Stimulated activated CD4-positive, alpha-beta T cell treated with anti-CD3 and anti-CD28 coated beads, Interleukin-1b, Interleukin-23, amount 100 ng/mL, for 1 hour (primary cell): ENCODE measurements at places on chromosomes 1 and 21.

- DNase-seq = no peak
Observed at GRCh38 chr1:239237912-239238311, 148.5 kb upstream of the CHRM3 start.

DNA sequence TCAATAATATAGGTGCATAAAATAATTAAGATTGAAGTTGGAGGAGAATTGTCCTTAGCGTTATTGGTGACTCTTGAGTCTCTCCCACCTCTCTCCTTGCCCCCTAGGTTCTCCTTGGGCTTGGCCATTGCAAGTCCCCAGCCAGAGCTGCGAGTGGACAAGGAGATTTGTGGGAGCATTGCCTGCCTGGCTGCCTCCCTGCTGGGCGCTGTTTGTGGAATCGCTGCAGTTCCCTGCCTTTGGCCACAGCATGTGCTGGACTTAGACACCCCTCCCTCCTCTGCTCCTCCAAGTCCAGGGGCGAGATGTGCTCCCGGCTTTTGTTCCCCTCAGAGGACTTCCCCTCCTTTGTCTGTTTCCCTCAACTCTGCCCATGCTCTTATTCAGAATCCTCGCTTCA, 21.9 kb upstream of the HUNK start:
- DNase-seq = no peak

DNA sequence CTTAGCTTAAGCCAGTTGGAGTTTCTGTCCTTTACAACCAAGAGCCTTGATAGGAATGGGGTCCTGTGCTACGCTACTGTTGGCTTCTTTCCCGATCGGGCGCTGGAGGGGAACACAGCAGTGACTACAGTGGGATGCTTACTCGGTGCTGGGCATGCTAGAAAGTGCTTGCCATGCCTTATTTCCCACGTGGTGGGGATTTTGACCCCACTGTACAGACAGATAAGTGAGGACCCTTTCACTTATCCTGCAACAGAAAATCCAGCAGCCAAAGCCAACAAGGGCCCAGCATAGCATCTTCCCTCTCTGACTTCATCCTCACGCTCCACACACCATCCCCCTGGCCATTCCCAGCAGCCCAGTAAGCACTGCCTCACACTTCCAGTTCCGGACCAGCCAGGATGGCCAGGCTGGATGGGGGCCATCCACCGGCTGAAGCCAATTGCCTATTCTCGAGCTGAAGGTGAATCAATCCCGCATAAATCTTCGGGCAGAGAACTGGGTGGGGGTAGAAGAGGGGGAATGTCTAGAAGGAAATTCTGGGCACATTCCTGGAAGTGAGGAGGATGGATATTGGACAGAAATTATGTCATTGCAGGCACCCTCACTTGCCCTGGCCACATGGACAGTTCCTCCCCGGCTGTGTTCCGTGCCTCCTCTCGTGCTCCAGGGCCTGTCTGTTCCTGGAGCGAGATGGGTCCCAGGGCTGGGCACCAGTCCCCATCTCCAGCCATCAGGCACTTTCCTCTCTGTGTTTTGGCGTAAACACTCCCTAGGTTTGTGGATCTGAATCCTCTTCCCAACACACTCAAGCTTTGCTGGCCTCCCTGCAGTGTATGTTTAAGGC, 2.0 kb upstream of the ABCG1 start:
- no peak for DNase-seq

DNA sequence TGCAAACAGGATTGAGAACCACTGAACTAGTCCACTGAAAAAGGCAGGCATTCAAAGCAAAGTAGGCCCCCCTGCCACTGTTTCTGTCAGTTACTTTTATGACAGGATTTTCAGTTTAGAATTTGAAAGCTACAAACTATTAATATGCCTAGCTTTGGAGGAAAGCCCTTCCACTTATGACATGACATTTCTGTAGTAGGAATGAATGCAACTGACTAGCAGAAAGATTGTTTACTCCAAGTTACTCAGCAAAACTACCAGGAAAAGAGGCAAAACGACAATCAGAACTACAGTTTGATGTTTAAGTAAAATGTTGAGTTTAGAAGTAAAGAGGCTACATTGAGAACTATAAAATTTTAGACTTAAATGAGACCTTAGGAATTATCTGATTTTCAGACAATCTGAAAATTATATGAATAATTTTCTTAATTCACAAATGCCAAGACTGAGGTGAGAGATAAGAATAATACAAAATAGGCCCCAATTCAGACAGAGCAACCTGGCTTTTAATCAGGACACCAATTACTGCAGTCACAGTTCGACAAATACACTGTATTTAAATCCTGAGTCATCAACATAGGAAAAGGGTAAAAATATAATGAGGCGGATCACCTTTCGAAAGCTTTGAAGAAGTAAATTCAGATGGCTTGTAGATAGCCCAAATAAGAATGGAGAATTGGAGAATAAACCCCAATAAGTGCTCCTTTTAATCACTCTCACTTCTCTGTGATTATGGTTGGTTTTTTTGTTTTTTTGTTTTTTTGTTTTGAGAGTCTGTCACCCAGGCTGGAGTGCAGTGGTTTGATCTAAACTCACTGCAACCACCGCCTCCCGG, 2.2 kb downstream of the PRKAB2 start:
- no peak for DNase-seq

GRCh38 chr1:34915521-34915920, 13.9 kb downstream of the DLGAP3 start:
- no peak for DNase-seq

DNA sequence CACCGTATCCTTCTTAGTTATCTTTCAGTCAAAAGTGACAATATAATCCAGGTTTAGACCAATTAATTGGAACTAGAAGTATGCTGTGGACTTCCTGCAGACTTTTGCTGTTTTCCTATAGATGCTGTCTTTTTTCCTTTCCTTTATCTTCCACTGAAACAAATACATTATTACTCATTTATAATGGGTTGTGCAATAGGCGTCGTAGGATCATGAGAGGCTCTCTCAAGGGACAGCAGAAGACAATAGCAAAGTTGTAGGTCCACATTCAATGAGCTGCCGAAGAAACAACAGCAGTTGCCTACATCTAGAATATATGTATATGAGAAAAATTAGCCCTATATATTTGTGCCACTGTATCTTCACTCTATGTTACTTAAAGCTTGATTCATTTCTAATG, 371.6 kb downstream of the AMY1C start:
- DNase-seq = no peak

DNA sequence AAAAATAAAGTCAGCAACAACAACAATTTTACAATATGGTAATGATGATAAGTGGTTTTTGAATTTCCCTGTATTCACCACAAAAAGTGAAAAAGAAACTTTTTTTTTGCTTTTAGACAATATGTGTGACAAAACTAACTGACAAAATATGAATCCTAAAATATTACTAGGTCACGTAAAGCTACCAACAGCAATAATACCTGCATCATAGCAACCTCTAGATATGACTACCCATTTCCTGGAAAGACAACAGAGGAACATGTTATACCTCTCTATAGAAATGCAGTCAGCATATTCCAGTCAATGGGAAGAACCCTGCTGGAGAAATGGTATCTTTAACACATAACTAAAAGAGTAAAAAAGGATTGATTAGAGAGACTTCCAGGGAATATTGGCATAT, 73.7 kb downstream of the PDE4B start:
- no peak for DNase-seq

DNA sequence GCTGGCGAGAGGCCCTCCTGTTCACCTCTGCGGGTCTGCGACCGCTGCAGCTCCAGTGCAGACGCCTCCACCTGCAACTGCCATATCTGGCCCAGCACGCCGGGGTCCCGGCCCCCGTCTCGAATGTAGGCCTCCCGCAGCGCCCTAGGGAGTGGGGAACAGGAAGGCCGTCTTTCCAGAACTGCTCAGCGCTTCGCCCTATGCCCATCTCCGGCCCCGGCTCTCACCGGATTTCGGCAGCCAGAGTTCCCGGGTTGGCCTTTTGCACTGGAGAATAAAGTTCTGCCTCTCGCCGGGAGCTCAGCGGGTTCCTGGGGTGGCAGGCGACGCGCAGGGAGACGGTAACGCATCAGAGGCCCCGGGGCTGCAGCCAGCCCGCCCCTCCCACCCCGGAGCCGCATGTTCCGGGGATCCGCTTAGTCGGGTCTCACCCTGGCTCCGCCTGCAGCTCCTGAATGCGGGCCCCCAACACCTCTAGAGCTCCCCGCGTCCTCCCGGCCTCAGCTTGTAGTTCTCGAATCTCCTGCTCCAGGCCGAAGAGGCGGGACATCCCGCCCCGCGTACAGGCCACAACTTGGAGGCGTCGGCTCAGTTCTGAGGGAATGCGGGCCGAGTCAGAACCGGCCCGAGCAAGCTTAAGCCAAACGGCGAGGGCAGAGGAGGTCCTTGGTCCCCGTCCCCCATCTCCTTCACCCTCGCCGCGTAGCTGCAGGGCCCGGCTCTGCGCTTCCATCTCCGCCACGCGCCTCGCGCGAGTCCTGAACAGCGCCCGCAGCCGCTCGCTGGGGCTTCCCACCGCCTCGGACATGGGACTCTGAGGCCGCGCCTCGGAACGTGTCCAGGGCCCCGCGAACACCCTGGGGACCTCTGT, 1.1 kb downstream of the CCDC17 start:
- DNase-seq = no peak

GRCh38 chr1:56045062-56045461, 534.3 kb downstream of the PLPP3 start:
- no peak for DNase-seq

GRCh38 chr21:36510911-36511310, 31.0 kb upstream of the CLDN14 start:
- no peak for DNase-seq

DNA sequence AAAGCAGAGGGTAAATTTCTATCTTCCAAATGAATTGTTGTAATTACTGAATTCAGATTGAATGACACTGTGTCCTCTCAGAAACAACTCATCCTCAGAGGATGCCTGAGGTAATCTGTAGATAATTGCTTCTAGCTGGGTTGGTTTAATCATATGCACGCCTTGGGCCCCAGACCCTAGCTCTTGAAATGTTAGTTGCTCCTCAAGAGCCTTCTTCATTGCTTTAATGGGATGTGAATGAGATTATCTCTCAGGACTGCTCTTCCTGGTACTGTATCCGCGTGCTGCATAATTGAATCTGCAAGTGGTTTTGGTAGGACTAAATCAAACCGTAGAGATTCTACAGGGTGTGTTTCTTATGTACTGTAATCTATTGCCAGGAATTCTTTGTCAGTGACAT, 569.3 kb upstream of the NEGR1 start:
- DNase-seq = no peak

DNA sequence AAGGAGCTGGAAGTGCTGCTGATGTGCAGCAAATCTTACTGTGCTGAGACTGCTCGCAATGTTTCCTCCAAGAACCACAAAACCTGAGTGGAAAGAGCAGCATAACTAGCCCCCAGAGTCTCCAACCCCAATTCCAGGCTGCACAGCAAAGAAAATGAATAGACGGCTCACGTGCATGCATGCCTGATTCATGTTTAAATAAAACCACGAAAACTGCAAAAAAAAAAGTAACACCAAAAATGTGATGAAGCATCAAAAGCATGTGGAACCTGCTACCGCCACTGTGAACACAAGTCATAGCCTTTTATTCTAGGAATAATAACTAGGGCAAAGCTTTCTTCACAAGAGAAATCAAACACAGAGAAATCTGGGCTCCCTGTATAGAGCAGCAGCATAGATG, 9.6 kb upstream of the TRNP1 start:
- DNase-seq = no peak

- DNase-seq = no peak
Observed at GRCh38 chr1:87449348-87449963, 120.8 kb downstream of the LMO4 start.

DNA sequence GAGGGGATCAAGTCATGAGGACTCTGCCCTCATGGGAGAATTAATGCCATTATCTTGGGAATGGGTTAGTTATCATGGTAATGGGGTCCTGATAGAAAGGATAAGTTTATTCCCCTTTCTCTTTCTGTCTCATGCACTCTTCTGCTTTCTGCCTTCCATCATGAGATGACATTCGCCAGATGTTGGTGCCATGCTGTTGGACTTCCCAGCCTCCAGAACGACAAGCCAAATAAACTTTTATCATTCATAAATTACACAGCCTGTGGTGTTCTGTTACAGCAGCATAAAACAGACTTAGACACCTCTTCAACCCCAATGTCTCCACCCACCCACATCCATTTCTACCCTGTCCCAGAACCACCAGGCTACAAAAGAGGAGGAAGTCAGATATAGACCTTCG, 11.9 kb upstream of the IGFN1 start:
- no peak for DNase-seq

- DNase-seq = peak; percentile 13
Observed at GRCh38 chr1:226990133-226990716, 50.1 kb downstream of the COQ8A start.

- DNase-seq = no peak
Observed at GRCh38 chr1:59094001-59094400, 202.9 kb upstream of the FGGY start.

DNA sequence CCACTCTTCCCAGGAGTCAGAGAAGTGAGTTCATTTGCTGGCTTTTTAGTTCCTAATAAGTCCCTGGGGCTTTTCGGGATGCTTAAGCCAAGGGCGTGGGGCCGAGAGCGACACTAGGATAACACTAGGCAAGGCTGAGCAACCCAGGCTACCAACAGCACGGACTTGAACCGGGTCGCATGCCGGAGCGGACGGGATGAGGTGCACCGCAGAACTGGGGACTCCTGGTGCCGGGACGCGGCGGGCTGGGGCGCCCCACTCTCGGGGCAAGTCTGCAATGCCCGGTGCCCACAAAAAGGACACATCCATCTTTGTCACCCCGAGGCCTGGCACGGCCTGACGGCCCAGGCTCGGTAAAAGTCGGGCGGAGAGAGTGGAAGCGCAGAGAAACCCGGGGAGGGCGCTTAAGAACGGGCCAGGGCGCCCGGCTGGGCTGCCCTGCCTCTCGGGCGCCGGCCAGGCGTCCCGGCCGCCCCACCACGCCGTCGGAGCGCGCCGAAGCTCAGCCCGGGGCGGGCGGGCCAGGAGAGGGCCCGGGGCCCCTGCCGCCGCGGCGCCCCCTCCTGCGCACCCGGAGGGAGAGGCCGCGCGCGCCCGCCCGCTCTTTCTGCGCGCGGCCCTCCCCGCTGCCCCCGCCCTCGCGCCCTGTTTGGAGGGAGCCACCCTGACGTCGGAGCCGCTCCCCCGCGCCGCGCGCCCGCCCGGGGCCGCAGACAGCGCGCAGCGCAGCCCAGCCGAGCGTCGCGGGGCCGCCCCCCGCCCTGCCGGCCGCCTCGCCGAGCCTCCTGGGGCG, at the start of gene NBL1:
Gene NBL1, plus strand, starts transcription at position 710 of the 793 bp plus-strand sequence. CDS start 10,720 bp downstream, outside the sequence.
- DNase-seq = peak; percentile 39

DNA sequence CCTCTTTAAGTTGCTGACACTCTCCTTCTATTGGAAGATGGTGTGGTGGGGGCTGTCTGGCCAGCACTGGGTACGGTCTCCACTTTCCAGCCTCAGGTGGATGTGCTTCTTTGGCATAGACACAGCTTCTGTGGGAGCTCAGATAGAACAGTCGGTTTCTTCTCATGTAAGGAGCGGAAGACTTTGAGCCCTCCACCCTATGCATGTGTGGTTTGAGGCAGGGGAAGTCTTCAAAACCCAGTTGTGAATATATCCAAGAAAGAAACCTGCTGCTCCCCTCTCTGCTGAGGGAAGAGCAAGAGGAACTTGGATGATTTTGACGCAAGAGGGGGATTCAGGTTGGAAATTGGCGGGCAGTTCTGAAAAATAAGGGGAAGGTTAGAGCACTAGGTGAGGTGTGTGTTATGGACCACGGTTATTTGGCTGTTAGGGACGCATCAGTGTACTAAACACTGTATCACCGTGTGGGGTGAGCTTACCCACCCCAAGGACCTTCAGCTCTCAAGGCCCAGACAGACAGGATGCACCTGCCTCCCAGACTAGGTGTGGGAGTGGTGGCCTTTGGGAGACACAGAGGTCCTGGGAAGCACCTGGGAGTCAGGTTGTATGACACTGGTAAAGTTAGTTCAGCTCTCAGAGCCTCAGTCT, 36.2 kb downstream of the IL6R start:
- DNase-seq = no peak
